Type B pancreatic cell (in vitro differentiated cells): ENCODE measurements at places on chromosomes 12 and 14.

- H3K4me3 ChIP-seq = peak overlapping the region; percentile 72
- peaks cover 6% of the 10 kb centered on the region for H3K27me3 ChIP-seq
- H3K36me3 ChIP-seq = no peaks in the 10 kb centered on the region
- no peak for DNase-seq
- no peak overlapping the region for H3K27ac ChIP-seq
Observed at GRCh38 chr14:64974563-64974962, 2.4 kb upstream of the RAB15 start.

- H3K27me3 ChIP-seq = no peaks in the 10 kb centered on the region
- peak; percentile 62 for DNase-seq
- peaks cover 20% of the 10 kb centered on the region for H3K4me1 ChIP-seq
- H3K4me3 ChIP-seq = peak overlapping the region; percentile 78
- no peaks in the 10 kb centered on the region for H3K36me3 ChIP-seq
Observed at GRCh38 chr12:53055471-53056266, 5.8 kb downstream of the TNS2 start.

DNA sequence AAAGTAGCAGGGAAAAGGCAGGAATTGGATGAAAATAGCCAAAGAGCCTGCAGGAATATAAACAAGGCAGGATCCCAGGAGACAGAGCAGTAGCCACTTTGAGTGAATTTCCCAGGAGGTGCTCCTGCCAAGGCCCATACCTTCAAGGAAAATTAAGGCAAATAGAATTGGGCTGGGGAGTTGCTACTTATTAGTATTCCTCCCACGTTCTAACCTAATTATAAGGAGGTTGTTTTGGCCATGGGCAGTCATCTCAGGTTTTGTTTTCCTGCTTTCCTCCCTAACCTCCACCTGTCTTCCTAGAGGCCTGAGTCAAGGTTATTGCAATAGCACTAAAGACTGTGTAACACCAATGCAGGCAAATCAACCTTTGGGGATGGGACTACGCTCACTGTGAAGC lies 73.1 kb downstream of the DAD1 start:
- no peaks in the 10 kb centered on the region for H3K36me3 ChIP-seq
- peaks cover 63% of the 10 kb centered on the region for H3K4me1 ChIP-seq
- H3K27me3 ChIP-seq = peaks cover 2% of the 10 kb centered on the region
- H3K27ac ChIP-seq = peak overlapping the region; percentile 55
- peak overlapping the region; percentile 61 for H3K4me3 ChIP-seq

DNA sequence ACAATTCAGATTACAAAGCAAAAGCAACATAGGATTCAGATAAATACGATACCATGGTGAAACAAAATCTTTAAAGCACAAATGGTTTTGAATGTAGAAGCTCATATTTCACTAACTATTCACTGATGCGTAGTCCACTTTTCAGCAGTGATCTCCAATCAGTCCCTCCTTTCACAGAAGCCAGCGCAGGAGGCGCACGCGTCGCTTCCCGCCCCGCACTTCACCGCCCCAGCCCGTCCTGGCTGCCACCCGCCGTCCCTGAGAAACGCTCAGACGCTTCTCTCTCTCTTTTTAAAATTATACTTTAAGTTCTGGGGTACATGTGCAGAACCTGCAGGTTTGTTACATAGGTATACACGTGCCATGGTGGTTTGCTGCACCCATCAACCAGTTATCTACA lies 19.8 kb upstream of the CHFR start:
- H3K4me1 ChIP-seq = peaks cover 4% of the 10 kb centered on the region
- H3K27me3 ChIP-seq = peaks cover 23% of the 10 kb centered on the region
- no peak overlapping the region for H3K27ac ChIP-seq

DNA sequence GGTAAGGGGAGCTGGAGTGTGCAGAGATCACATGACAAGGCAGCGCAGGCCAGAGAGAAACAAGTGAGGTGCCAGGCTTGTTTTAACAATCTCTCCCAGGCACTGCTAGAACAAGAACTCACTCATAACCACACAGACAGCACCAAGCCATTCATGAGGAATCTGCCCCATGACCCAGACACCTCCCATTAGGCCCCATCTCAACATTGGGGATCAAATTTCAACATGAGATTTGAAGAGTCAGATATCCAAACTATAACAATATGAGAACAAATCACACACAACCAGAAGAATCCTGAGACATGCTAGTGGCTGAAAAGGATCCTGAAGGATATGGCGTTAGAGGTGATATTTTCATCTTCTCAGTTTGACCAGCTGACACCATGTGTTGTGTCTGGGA lies 21.9 kb downstream of the OR6J1 start:
- H3K4me1 ChIP-seq = no peaks in the 10 kb centered on the region
- no peaks in the 10 kb centered on the region for H3K36me3 ChIP-seq
- no peak for DNase-seq
- no peaks in the 10 kb centered on the region for H3K27me3 ChIP-seq

DNA sequence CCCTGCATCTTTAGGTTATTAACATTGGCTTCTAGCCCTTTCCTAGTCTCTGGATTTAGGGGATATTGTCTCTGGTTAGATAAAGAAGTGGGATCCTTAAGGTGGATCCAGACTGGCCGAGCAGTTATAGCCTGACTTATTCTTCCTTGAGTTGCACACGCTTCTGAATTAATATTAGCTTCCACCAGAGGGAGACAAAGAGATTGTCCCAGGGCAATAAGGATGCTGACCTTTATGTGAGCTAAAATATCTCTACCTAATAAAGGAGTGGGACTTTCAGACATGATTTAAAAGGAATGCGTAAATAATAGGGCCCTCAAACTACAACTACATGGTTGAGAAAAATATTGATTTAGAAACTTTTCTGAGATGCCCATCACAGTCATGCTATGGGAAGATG lies 139.7 kb downstream of the SLCO1B3 start:
- no peak for DNase-seq
- H3K27me3 ChIP-seq = peaks cover 13% of the 10 kb centered on the region
- H3K27ac ChIP-seq = no peak overlapping the region
- no peak overlapping the region for H3K4me3 ChIP-seq
- H3K36me3 ChIP-seq = peaks cover 3% of the 10 kb centered on the region

DNA sequence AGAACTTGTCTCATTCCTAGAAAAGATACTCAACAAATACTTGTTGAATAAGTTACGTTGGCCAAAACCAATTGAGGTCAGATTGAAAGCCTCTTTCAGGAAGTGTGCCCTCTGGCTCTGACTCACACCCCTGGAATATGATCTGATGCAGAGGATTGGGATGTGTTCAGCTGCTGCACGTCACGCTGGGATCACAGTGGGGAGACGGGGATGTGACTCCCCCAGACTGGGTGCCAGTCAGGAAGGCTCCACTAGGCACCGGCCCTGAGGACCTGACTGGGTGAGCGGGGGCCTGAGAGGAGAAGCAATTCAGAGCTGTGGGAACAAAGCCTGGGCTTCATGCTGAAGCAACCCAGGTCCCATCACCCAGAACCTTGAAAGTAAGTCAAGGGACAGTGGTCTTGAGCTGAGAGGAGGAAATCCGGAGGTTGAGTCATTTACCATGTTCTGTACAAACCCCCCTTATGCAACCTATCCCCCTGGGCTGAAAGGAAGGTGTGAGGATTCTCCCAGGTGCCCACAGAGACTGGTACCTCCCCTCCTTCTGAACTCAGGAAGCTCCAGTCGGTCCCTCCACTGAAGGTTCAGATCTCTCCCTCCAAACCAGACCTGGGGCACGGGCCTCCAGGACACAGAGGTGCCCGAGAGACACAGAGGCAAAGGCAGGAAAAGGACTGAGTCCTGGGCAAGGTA lies 3.9 kb downstream of the CEBPE start:
- H3K36me3 ChIP-seq = no peaks in the 10 kb centered on the region
- H3K4me3 ChIP-seq = no peak overlapping the region
- H3K4me1 ChIP-seq = peaks cover 8% of the 10 kb centered on the region
- DNase-seq = no peak
- peaks cover 11% of the 10 kb centered on the region for H3K27me3 ChIP-seq

- H3K27me3 ChIP-seq = peaks cover 12% of the 10 kb centered on the region
- H3K27ac ChIP-seq = no peak overlapping the region
- no peak for DNase-seq
- no peaks in the 10 kb centered on the region for H3K4me1 ChIP-seq
Observed at GRCh38 chr14:80977221-80977620, 21.8 kb downstream of the TSHR start.

- peaks cover 8% of the 10 kb centered on the region for H3K4me1 ChIP-seq
- no peak for DNase-seq
- H3K27me3 ChIP-seq = peaks cover 6% of the 10 kb centered on the region
- H3K27ac ChIP-seq = peak overlapping the region; percentile 92
- H3K36me3 ChIP-seq = peaks cover 8% of the 10 kb centered on the region
Observed at GRCh38 chr12:26833743-26834490, 923 bp upstream of the ITPR2 start.

GRCh38 chr14:20797164-20797563 lies 5.5 kb downstream of the RNASE1 start:
- H3K27me3 ChIP-seq = no peaks in the 10 kb centered on the region
- H3K4me3 ChIP-seq = no peak overlapping the region
- H3K4me1 ChIP-seq = peaks cover 18% of the 10 kb centered on the region
- H3K27ac ChIP-seq = no peak overlapping the region

GRCh38 chr14:24913021-24913420 lies 136.9 kb downstream of the STXBP6 start:
- H3K4me1 ChIP-seq = no peaks in the 10 kb centered on the region
- no peak overlapping the region for H3K4me3 ChIP-seq
- no peak overlapping the region for H3K27ac ChIP-seq
- DNase-seq = no peak
- H3K36me3 ChIP-seq = peaks cover 4% of the 10 kb centered on the region
- H3K27me3 ChIP-seq = no peaks in the 10 kb centered on the region

DNA sequence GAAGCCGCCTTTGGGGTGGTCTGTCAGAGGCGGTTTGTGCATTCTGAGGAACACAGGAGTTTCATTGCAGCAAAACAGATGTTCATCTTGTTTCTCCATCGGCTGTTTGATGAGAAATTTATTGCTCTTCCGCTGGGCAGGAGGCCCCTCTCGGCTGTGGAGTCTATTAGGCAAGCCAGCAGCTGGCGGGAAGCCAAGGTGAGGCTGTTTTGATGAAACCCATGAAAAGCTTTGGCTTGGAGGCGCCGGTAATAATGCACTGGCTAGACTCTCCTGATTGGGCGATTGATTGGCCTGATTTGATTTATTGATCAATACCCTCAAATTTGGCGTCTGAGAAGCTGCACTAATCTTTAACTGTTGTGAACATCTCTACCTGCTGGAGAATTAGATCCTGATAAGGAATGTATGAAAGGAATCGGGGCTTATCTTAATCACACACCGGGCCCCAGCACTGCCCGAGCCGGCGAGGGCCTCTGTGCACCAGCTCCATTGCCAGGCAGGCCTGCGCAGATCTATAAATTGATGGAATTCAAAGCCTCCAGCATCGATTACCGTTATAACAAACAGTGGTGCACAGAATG lies 187.7 kb downstream of the PHETA1 start:
- DNase-seq = no peak
- H3K36me3 ChIP-seq = no peaks in the 10 kb centered on the region
- peak overlapping the region; percentile 39 for H3K4me3 ChIP-seq
- H3K4me1 ChIP-seq = peaks cover 37% of the 10 kb centered on the region
- H3K27me3 ChIP-seq = peaks cover 42% of the 10 kb centered on the region

DNA sequence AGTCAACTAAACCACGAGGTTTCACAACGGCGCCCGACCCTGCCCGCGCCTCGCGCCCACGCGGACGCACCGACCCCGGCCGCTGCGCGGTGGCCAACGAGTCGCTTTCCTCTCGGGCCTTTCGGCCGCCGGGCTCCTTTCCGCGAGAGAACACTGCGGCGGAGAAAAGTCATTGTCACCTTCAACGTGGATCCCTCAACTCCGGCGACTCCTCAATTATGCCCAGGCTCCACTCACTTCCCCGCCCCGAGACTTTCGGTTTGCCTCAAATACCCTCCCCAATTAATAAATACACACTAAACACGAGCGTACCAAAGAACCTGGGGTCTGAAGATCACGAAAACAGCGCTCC lies 450 bp downstream of the SINHCAF start:
- H3K36me3 ChIP-seq = peaks cover 12% of the 10 kb centered on the region
- H3K27me3 ChIP-seq = peaks cover 7% of the 10 kb centered on the region
- H3K4me1 ChIP-seq = peaks cover 20% of the 10 kb centered on the region
- H3K27ac ChIP-seq = peak overlapping the region; percentile 98
